ENCODE measurements at places on chromosomes 2 and 18.

DNA sequence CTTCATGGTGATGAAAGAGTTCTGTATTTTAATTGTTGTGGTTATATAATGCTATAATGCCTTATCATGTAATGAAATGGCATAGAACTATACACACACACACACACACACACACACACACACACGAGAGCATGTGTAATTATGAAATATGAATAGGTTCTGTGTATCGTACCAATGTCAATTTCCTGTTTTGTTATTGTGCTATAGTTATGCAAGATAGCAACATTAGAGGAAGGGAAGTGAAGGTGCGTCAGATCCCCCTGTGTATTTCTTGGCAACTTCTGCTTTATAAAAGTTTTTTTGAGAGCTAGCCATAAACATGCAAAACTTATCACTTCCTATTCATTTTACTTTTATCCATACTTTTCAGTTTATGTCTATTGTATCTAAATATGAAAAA, 60.7 kb upstream of the ARHGAP15 start:
- no peaks in the 10 kb centered on the region for H3K36me3 ChIP-seq
- no peak overlapping the region for H3K4me3 ChIP-seq
- H3K27me3 ChIP-seq = no peaks in the 10 kb centered on the region
- no peak for DNase-seq

DNA sequence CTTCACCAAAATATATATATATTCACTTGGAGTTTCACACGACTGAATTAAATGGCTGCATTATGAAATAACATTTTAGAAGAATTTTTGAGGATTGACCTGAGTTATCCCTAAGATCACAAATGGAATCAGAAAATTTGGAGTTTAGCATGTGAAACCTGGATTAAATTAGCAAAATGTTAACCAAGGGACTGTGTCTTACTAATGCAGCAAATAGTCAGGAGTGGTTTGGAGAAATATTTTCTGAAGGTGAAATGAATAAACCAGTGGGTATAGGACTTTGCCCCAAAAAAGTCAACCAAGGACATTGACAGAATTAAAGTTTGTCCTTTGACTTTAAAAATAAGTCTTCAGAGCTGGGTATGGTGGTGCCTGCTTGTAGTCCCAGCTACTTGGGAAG, 111.2 kb downstream of the PRPF40A start:
- no peak for DNase-seq
- no peaks in the 10 kb centered on the region for H3K27me3 ChIP-seq
- H3K4me1 ChIP-seq = no peaks in the 10 kb centered on the region
- no peak overlapping the region for H3K4me3 ChIP-seq
- no peak overlapping the region for H3K27ac ChIP-seq
- no peaks in the 10 kb centered on the region for H3K36me3 ChIP-seq

GRCh38 chr2:45001869-45002385, 7.3 kb downstream of the SIX2 start:
- H3K36me3 ChIP-seq = no peaks in the 10 kb centered on the region
- no peak for DNase-seq
- H3K27me3 ChIP-seq = no peaks in the 10 kb centered on the region

- DNase-seq = no peak
- no peaks in the 10 kb centered on the region for H3K27me3 ChIP-seq
- H3K27ac ChIP-seq = no peak overlapping the region
- no peak overlapping the region for H3K4me3 ChIP-seq
Observed at GRCh38 chr2:47720036-47720435, 62.9 kb upstream of the MSH6 start.

DNA sequence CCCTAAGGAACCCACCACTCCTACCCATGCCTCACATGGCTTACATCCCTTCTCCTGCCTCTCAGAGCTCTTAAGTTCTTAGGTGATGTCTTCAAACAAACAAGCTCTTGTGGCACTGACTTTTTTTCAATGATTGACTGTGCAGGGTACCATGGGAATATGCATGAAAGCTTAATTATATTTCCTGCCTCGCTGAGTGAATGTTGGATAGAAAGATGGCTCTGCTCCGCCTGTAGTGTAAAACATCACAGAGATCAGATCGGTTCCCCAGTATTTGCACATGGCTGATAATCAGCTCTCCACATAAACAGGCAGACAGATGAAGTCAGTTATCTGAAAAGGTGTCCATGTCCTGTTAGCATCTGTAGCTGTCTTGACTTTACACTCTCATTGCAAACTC, 820.8 kb downstream of the TDRD15 start:
- DNase-seq = no peak
- H3K27ac ChIP-seq = no peak overlapping the region

DNA sequence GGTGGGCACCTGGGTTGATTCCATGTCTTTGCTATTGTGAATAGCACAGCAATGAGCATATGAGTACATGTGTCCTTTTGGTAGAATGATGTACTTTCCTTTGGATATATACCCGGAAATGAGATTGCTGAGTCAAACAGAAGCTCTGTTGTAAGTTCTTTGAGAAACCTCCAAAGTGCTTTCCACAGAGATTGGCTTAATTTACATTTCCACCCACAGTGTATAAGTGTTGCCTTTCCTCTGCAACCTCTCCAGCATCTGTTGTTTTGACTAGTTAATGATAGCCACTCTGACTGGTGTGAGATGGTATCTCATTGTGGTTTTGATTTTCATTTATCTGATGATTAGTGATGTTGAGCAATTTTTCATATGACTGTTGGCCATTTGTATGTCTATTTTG, 194.8 kb downstream of the ZNF804A start:
- H3K27ac ChIP-seq = no peak overlapping the region
- no peaks in the 10 kb centered on the region for H3K36me3 ChIP-seq
- no peak for DNase-seq
- no peak overlapping the region for H3K4me3 ChIP-seq
- H3K27me3 ChIP-seq = no peaks in the 10 kb centered on the region

- H3K4me3 ChIP-seq = no peak overlapping the region
- no peak for DNase-seq
- H3K27ac ChIP-seq = peak overlapping the region; percentile 73
- H3K4me1 ChIP-seq = no peaks in the 10 kb centered on the region
- H3K36me3 ChIP-seq = no peaks in the 10 kb centered on the region
Observed at GRCh38 chr2:237143118-237143517, 57.4 kb downstream of the COPS8 start.

GRCh38 chr2:158676295-158676694, 118.8 kb upstream of the DAPL1 start:
- H3K27ac ChIP-seq = no peak overlapping the region
- no peaks in the 10 kb centered on the region for H3K27me3 ChIP-seq
- DNase-seq = no peak
- H3K4me1 ChIP-seq = no peaks in the 10 kb centered on the region
- no peak overlapping the region for H3K4me3 ChIP-seq

GRCh38 chr2:134912361-134912760, 6.3 kb upstream of the CCNT2 start:
- H3K4me3 ChIP-seq = no peak overlapping the region

GRCh38 chr2:225999692-226000091, 600.2 kb downstream of the NYAP2 start:
- no peaks in the 10 kb centered on the region for H3K36me3 ChIP-seq
- H3K27me3 ChIP-seq = no peaks in the 10 kb centered on the region
- no peak overlapping the region for H3K27ac ChIP-seq
- no peak overlapping the region for H3K4me3 ChIP-seq

GRCh38 chr2:43675646-43676321, 445 bp downstream of the C1GALT1C1L start:
- DNase-seq = no peak
- peak overlapping the region; percentile 20 for H3K27ac ChIP-seq
- peak overlapping the region; percentile 44 for H3K4me3 ChIP-seq
- no peaks in the 10 kb centered on the region for H3K4me1 ChIP-seq
- H3K27me3 ChIP-seq = no peaks in the 10 kb centered on the region
- H3K36me3 ChIP-seq = no peaks in the 10 kb centered on the region

GRCh38 chr2:107108556-107108955, 222.6 kb upstream of the ST6GAL2 start:
- DNase-seq = no peak
- H3K4me1 ChIP-seq = no peaks in the 10 kb centered on the region
- H3K27ac ChIP-seq = no peak overlapping the region
- no peaks in the 10 kb centered on the region for H3K36me3 ChIP-seq

GRCh38 chr2:207251573-207252192, 85.9 kb upstream of the KLF7 start:
- H3K27ac ChIP-seq = no peak overlapping the region
- no peaks in the 10 kb centered on the region for H3K36me3 ChIP-seq
- no peak for DNase-seq
- peaks cover 23% of the 10 kb centered on the region for H3K4me1 ChIP-seq
- H3K4me3 ChIP-seq = no peak overlapping the region

DNA sequence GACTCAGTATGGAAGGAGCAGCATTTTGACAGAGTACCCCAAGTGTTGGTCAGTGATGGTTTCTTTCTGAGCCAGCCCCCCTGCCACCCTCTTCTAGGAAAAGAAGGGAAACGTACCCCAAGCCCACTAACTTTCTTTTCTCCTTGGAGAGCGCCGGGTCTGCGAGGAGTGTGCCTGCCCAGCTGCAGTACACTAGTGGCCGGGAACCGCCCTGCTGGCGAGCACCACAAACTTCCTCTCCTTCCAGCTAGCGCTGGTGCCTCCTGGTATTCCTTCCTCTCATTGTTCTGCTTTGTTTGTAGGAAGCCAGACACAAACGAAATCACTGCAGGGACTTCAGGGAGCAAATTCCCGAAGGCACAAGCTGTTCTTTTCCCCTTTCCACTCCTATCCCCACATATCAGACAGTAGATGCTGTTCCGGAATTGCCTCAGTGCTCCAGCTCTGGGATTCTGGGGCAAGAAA, 1.8 kb downstream of the CCDC85A start:
- peak; percentile 40 for DNase-seq
- H3K36me3 ChIP-seq = no peaks in the 10 kb centered on the region
- peak overlapping the region; percentile 24 for H3K27ac ChIP-seq
- peak overlapping the region; percentile 55 for H3K4me3 ChIP-seq
- H3K27me3 ChIP-seq = no peaks in the 10 kb centered on the region

GRCh38 chr2:74694281-74694680, 40.2 kb downstream of the SEMA4F start:
- DNase-seq = no peak
- H3K27ac ChIP-seq = no peak overlapping the region
- H3K4me3 ChIP-seq = no peak overlapping the region
- H3K27me3 ChIP-seq = no peaks in the 10 kb centered on the region
- no peaks in the 10 kb centered on the region for H3K4me1 ChIP-seq

- no peaks in the 10 kb centered on the region for H3K36me3 ChIP-seq
- H3K4me1 ChIP-seq = peaks cover 3% of the 10 kb centered on the region
- DNase-seq = no peak
- no peaks in the 10 kb centered on the region for H3K27me3 ChIP-seq
- no peak overlapping the region for H3K27ac ChIP-seq
Observed at GRCh38 chr18:79191956-79192355, 122.8 kb downstream of the ATP9B start.

DNA sequence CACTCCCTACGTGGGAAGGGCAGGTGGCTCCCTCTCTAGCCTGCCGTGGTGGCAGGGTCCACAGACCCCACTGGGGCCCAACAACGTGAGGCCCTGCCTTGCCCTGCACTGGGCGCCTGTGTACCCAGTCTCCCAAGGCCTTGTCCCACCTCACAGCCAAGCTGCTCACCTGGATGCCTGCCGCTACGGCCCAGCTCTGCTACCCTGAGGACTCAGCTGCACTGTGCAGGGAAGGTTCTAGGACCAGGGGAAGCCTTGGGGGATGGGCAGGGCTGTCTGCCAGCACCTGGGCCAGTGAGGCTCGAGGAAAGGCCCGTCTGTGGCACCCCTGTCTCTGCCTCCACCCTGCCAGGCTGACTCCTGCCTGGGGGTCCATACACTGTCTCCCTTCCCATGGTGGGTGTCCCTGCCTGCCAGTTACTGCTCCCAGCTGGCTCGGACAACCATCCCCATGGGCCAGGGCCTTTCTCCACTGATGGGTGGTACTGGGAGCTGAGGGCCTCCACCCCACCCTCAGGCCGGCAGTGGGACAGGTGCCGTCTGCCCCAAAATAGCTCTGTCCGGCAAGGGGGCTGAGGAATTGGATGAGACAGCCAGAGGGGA, 33.2 kb downstream of the HS6ST1 start:
- no peak for DNase-seq
- peaks cover 53% of the 10 kb centered on the region for H3K4me1 ChIP-seq
- H3K27me3 ChIP-seq = no peaks in the 10 kb centered on the region
- no peak overlapping the region for H3K4me3 ChIP-seq
- H3K27ac ChIP-seq = no peak overlapping the region

GRCh38 chr2:101017371-101017770, 15.3 kb downstream of the RPL31 start:
- H3K4me1 ChIP-seq = no peaks in the 10 kb centered on the region
- H3K27ac ChIP-seq = no peak overlapping the region
- H3K4me3 ChIP-seq = no peak overlapping the region
- H3K27me3 ChIP-seq = no peaks in the 10 kb centered on the region
- no peaks in the 10 kb centered on the region for H3K36me3 ChIP-seq
- no peak for DNase-seq

GRCh38 chr2:15279201-15279876, 281.8 kb downstream of the NBAS start:
- H3K36me3 ChIP-seq = no peaks in the 10 kb centered on the region
- H3K27me3 ChIP-seq = no peaks in the 10 kb centered on the region
- H3K4me1 ChIP-seq = no peaks in the 10 kb centered on the region
- no peak for DNase-seq
- H3K27ac ChIP-seq = no peak overlapping the region
- H3K4me3 ChIP-seq = no peak overlapping the region

DNA sequence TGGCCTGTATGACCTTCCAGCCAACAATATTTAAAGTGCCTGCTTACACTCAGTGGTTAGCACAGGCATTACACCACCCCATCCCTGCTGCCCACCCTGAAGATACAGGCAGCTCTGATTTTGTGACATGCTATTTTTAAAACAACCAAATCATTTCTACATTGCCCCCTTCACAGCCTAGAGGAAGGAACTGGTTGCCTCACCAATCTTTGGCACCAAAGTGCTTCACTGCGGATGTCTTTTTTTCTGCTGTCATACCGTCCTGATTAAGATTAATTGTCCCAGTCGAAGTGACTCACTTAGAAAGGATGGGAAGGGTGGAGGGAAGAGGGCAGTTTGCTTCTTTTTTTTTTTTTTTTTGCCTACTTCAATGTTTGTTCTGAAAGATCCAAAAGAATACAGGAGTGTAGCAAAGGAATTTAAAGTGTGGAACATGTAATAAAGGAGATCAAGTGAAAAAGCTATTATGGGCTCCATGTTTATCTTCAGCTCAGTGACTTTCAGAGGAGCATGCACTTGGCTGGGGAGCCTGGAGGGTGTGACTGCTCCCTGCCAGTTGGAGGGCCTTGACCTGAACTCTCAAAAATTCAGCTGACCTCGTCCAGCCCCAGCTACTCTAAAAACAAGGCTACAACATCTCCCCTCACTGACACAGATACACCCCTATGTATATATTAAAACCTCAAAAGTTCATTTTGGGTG, 501.1 kb upstream of the TNP1 start:
- peaks cover 37% of the 10 kb centered on the region for H3K4me1 ChIP-seq
- H3K27me3 ChIP-seq = no peaks in the 10 kb centered on the region
- H3K4me3 ChIP-seq = no peak overlapping the region
- H3K36me3 ChIP-seq = no peaks in the 10 kb centered on the region
- peak overlapping the region; percentile 75 for H3K27ac ChIP-seq
- DNase-seq = peak; percentile 36

DNA sequence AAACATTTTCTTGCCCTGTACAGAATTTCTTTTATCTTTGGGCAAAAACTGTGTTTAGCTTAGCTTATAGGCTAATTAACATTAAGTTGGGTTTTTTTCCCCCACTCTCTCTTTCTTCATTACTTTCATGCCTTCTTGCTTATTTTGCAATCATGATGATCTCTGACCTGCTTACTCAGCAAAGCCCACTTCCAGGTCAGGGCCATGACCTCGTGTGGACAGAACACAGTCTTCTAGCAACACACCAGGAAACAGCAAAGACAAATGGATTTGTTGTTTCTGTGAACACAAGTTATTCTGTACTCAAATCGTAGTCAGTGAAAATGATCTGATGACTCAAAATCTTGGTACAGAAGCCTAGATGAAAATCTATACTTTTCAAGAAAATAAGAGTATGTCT, 60.7 kb downstream of the SPATS2L start:
- no peaks in the 10 kb centered on the region for H3K36me3 ChIP-seq
- peaks cover 9% of the 10 kb centered on the region for H3K4me1 ChIP-seq
- no peak overlapping the region for H3K27ac ChIP-seq
- H3K4me3 ChIP-seq = no peak overlapping the region
- DNase-seq = no peak

Data from testis (tissue), 5 donors.